ENCODE measurements at places on chromosomes 16 and 17. TPM values are rescaled to one million over a fixed set of nuclear protein-coding genes. Genes with fewer than 3 reads are reported as not detected.

- no peak for DNase-seq
Measured at GRCh38 chr16:30551781-30552180, 6.4 kb downstream of the ZNF764 start.

DNA sequence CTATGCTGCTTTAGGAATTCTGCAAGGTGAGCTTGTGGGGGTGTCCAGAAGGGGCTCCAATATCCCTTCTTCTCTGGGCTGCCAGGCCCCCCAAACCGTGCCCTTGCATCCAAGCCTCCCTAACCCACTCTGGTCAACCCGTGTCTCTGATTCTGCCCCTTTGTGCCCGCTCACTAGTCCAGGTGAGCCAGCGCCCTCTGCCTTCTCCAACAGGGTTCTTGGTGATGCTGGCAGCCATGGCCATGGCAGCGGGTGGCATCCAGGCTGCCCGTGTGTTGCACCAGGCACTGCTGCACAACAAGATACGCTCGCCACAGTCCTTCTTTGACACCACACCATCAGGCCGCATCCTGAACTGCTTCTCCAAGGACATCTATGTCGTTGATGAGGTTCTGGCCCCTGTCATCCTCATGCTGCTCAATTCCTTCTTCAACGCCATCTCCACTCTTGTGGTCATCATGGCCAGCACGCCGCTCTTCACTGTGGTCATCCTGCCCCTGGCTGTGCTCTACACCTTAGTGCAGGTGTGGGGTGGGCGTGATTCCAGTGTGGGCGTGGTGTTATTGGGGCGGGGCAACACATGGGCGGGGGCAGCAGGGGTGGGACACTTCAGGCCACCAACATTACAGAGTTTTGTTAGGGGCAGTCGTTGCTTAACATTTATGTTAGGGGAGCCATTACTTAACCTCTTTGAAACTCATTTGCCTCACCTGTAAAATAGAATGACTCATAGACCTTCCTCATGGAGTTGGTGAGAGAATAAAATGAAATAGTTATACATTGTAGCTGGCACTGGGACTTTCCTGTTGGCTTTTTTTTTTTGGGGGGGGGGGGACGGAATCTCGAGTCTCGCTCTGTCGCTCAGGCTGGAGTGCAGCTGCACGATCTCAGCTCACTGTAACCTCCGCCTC, 31.4 kb downstream of the ANKRD40 start:
- DNase-seq: no peak

CTRB1 gene
- total RNA-seq: not detected

DNA sequence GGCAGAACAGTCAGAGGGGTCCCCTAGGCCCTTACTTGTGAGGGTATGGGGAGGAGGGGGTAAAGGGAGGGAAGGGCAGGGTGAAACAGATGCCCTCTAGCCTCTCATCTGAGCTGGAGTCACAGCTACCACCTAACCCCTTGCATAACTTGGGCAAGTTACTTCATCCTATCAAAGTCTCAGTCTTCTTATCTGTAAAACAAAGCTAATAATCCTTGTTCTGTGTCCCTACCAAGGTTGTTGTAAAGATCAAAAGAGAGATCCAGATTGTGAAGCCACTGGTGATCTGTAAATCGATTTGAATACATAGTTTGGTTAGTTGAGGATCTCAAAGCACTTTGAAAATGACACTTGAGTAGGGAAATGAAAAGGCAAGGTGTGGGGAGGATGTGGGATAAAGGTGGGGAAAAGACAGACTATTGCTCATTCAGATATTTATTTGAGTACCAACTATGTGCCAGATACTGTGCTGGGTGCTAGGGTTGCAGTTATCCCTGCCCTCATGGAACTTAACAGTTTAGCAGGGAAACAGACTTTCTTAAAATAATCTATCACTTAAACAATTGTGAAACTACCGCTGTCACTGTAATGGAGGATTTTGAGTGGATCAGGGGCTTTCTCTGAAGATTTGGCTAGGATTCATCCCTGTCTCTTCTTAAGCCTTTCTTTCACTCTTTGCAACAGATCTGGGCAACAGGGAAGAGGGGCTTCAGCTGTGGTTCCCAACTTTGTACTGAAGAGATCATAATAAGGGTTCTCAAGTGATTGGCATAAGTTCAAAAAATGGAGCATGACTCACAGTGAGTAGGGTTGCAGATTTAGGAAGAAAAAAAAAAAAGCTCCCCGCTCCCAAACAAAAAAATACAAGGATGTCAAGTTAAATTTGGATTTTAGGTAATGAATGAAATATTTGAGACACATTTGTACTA, 3.0 kb downstream of the HEATR9 start:
- DNase-seq: no peak

DNA sequence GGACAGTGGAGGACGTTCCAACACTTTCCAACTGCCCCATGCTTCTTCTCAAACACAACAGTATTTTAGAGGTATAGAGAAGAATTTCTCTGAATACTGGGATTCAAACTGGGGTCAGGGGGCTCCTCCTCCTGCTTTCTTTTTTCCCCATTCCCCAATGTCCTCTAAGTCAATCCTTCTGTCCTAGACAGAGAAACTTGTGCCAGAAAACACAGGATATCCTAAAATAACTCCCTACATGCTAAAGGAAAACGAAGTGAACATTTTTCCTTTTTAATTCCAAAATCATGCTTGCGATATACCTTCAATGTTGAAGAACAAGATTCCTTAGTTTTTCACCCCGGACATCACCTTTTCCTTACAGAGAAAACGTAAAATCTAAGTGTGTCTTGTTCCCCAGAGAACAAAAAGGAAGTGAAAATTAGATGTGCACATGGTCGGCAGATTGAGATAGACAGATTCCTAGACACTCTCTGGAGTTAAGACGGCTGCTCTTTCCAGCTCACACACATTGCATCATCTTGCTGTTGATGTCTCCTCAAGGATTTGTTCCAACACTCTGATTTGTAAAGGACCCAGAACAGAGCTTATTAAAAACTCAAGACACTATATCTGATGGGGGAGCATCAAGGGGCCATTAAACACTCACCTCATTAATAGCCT, 228.2 kb downstream of the GRIN2A start:
- DNase-seq: no peak

- no peak for DNase-seq
Measured at GRCh38 chr16:50901062-50901461, 159.2 kb downstream of the CYLD start.

TP53TG3D gene
- total RNA-seq: not detected

GRCh38 chr16:82972331-82972919, 345.7 kb downstream of the CDH13 start:
- DNase-seq: no peak

DNA sequence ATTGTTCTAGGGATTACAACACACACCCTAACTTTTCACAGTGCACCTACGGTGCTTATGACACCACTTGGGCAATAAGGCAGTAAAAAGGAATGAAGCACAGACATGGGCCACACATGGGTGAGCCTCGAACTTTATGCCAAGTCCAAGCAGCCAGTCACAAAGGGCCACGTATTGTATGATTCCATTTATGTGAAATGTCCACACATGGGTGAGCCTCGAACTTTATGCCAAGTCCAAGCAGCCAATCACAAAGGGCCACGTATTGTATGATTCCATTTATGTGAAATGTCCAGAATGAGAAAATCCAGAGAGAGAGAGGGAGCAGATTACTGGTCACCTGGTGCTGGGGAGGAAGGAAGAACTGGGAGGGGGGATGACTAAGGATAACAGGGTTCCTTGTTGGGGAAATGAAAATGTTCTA, 22.2 kb downstream of the RMI2 start:
- DNase-seq: no peak

GCGR gene
- 0.25 TPM for total RNA-seq

DNA sequence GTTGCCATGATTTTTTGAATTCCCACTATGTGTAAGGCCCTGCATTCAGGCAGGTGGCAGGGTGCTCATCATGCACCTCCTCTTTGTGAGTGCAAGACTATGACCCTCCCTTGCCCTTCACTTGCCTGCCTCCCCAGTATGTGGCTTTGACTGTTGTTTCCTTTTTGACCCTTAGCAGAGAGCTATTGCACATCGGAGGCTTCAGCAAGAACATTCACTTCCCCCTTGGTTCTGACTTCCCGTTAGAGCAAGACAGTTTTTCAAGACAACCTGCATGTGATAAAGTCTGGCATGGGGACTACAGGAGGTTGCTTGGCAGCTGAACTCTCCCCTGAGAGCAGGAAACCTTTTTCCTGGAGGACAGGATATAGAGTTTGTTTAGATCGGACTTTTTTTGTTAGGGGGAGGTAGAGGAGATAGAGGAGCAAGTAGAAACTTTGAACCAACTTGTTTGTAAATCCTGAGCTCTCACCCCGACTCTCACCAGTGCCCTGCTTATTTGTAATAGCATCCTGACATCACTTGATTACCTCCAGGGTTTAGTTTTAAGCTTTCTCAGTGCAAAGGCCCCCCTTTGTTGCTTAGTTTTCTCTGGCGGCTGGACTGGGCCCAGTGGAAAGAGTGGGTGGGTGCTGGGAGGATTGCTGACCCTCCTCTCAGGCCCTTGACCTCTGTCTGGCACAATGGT, 34.3 kb downstream of the LIMD2 start:
- no peak for DNase-seq

USP32 gene
- 56.3 TPM for total RNA-seq

GRCh38 chr17:67035131-67036083, 8.9 kb upstream of the CACNG1 start:
- no peak for DNase-seq

SPATA20 gene
- 27.6 TPM for total RNA-seq

DNA sequence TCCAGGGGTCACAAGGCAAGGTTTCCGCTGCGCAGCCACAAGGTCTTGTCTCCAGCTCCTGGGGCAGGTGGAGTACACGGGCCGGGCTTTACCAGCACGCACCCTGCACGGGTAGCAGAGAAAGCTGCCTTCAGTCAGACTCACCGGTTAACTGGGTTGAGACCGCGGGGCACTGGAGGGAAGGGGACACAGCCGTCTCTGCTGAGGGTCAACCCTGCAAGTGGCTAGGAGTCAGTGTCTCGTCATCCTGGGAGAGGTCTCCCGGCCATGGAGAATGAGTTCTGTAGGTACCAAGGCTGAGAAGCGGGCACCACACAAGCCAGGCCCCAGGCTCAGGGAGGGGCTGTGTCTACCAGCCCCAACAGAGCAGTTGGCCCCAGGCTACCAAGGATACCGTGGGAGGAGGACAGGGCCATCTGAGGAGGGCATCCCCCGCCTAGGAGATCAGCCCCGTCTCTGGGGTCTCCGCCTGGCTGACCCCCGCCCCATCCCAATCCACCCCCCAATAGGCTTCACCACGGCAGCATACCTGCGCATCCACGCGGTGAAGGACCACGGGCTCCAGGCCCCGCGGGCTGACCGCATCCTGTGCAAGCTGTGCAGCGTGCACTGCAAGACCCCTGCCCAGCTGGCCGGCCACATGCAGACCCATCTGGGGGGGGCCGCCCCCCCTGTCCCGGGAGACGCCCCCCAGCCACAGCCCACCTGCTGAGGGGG, 2.8 kb upstream of the PRRT2 start:
- DNase-seq: no peak

DNA sequence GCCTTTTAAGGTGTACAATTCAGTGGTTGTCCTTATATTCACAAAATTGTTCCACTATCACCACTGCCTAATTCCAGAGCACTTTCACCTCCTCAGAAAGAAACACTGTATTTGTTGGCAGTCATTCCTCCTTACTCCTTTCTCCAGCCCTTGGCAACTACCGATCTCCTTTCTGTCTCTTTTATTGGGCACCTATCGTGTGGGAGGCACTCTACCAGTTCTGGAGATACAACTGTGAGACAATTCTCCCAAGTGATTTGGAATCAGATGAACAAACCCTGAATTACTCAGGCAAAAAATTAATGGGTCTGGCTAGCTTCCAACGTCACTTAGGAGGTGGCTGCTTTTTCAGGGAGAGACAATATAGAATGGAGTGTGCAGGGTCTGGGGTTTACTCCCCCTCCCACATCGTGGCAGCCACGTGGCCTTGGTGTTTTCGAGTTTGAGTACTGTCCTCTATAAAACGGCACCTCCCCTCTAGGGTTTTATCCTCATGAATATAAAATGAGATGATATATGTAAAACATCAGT, 63.9 kb downstream of the SHISA9 start:
- no peak for DNase-seq

CHST4 gene
- total RNA-seq: not detected

DNA sequence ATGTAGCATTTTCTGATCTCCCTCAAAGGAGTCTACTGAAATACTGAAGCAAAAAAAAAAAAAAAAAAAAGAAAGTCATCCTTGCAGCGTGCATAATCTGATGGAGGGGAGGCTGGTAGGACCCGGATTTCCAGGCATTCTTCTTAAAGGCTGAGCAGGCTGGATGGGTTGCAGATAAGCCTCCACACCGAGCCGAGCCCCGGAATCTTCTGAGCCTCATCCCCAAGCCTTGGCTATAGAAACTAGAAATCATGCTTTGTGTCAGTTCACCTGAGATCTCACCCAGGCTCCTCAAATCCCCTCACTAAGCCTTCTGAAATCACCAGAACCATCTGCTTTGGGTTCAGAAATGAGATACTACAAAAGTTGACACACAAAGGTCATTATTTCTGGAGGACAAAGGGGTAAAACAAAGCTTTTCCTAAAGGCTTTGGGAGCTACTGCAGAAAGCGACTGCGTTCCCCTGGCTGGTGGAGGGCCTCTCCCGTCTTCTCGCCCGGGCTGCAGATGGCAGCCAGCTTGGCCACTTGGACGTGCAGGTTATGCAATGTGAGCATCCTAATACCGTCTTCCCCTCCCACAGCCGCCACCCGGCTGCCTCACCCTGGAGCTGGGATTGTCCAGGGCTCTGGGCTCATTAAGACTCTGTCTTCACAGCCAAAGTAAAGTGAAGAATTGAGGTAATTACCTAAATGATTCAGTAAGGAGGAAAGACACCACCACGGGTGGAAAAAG, 4.7 kb upstream of the CACNG4 start:
- no peak for DNase-seq

MAPT gene
- 6.5 TPM for total RNA-seq

CMTM2 gene
- total RNA-seq: not detected

ENPP7 gene
- total RNA-seq: not detected

GRCh38 chr17:62891659-62892058, 74.4 kb upstream of the TANC2 start:
- no peak for DNase-seq

NAT9 gene
- total RNA-seq: 17.3 TPM

DNA sequence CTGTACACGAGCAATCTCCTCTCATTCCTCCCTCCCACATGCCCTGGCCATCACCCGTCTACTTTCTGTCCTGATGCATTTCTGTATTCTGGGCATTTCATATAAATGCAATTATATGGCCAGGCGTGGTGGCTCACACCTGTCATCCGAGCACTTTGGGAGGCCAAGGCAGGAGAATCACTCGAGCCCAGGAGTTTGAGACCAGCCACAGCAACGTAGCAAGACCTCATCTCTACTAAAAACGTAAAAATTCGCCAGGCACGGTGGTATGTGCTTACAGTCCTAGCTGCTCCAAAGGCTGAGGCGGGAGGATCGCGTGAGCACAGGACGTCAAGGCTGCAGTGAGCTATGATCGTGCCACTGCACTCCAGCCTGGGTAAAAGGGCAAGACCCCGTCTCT, 4.8 kb downstream of the MEAK7 start:
- DNase-seq: no peak
